ENCODE measurements at places on chromosomes 12 and 14.

DNA sequence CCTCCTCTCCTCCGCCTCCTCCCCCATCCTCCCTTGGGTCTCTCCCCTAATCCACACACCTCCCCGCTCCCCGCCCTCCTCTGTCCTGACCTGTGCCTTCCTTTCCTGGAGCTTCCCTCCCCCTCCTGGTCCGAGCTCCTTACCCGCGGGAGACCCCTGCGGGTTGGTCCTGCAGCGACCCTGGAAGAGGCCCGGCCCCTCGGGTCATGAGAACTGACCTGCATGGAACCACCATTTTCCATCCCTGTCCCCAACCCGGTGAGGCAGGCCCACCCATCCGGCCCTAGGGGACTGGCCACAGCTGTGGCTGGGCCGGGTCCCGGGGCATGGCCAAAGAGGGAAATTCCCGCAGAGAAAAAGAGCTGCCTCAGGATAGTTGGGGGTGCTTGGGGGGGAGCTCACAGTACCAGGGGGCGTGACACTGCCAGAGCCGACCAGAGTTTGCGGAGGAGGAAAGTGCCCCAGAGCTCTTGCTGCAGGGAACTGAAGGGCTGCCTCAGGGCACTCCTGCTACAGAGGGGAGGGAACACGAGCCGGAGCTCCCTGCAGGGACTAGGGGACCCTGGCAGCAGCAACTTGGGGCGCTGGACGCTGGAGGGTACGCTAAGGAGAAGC lies 613 bp downstream of the ARHGEF40 start:
- peak; percentile 59 for DNase-seq

- peak; percentile 3 for DNase-seq
Observed at GRCh38 chr12:112686373-112686772, 105.2 kb upstream of the RPH3A start.

- DNase-seq, result no peak
Observed at GRCh38 chr14:35956376-35957085, 130.4 kb downstream of the BRMS1L start.

DNA sequence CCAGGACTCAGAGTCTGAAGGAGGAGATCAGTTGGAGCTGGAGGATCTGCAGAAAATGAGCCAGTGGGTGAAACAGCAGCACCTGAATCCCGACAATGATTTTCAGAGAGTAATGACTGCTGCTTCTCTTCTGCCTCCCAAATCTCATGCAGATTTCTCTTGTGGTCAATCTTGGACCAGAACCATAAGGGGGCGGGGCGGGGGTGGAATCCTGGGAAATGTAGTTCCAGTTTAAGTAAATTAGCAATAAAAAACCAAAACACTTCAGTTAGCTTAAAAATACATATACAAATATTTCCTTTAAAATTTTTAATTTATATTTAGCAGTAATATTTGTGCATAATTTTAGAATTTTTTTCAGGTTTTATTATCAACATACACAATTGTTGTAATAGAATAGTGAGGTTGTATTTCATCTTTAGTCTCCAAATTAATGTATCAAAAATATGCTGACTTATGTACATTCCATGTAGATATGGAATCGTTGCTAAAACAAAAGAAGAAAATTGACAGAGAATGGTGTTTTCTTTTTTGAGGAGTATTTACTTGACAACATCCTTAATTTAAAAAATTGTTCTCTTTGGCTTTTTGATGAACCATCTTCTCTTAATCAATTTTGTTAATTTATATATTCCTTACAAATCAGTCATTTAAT lies 223.5 kb upstream of the SYT10 start:
- DNase-seq, result no peak

DNA sequence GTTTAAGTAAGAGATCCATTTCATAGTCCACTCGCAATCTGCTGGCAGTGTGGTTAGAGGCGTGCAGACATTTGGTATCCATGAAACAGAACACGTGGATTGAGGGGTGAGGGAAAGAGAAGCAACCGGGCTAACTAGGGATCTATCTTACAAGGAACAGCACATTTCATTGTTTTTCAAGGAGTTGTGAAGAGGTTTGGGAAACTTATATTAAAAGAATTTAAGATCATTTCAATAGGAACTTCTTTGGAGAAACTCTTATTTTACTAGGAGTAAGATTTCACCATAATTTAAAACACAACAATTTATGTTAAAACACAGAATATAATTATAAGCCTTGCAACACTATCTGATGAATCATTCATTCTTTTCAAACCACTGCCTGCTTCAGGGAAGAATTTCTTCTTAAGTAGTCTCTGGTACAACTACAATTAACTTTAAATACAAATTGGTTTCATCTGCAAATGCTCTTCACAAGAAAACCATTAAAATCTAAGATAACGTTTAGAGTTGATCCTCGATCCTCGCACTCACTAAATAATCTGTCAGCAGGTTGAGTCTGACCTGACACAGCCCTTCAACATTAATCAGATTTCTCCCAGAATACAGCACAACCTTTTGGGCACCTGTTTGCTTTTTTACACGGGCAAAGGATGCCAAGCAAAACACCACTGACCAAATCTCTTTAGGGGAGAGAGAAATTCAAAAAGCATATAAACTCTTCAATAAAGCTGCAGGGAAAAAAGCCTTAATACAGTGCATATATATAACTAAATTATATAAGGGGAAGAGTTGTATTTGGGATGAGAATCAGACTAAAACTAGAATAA lies 27.3 kb downstream of the PPTC7 start:
- no peak for DNase-seq

DNA sequence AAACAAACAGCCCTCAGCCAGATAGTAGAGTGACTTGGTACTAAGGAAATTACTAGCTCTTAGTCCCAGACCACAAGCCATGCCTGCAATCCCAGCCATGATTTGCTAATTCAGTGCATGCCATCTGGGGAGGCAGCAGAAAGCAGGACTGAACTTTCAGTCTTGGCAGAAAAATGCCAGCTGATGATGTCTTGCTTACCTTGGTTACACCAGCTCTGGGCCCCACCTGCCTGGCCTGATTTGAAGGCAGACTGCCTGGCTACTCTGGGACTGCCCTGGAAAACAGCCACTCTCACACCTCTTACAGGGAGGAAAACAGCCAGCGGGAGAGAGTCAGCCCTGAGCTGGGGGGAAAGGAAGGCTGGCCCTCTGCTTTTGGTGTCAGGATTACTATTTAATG lies 4.6 kb upstream of the UNC119B start:
- DNase-seq, result no peak

- no peak for DNase-seq
Observed at GRCh38 chr14:58884442-58884841, 246.7 kb downstream of the DACT1 start.

DNA sequence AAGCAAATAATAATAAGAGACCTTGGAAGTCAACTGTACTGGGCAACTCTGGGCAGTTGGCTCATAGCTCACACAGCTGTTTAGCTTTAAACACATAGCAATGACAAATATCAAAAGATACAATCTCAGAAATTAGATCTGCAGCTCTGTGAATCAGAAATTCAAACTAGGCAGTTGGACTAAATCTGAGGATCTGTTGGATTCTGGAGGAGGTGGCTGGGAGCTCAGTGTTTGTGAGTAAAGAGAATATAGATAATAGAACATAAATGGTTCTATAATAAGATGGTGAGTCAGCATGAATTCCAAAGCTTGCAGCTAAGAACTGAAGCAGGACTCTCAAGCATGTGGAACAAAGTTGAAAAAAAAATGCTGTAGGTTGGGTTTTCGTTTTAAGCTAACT lies 1949.4 kb upstream of the SEL1L start:
- DNase-seq, result peak; percentile 56

DNA sequence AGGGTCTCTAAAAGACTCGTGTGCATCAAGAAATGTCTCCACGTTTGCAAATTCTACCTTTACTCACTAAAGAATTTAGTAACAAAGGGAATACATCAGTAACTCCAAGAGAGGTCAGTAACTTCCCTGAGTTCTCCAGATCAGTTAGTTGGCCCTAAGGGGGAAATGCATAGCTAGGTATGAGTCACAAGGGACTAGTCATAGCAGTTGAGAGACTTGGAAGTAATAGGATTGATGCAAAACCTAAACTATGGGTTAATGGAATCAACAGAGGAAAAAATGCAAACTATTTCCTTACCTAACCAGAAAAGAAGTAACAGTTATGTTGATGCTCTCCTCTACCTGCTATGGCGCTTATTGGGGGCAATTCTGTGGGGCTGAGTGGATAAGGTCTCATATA lies 148.8 kb upstream of the GARIN6 start:
- peak; percentile 94 for DNase-seq

- no peak for DNase-seq
Observed at GRCh38 chr14:88227693-88228092, 95.4 kb downstream of the KCNK10 start.

All from NCI-H226 (cell line).